NCI-H524 (cell line): ENCODE measurements at places on chromosomes 2 and 18.
A peak's percentile ranks its signal among the peaks of the same experiment; 100 is the strongest.

DNA sequence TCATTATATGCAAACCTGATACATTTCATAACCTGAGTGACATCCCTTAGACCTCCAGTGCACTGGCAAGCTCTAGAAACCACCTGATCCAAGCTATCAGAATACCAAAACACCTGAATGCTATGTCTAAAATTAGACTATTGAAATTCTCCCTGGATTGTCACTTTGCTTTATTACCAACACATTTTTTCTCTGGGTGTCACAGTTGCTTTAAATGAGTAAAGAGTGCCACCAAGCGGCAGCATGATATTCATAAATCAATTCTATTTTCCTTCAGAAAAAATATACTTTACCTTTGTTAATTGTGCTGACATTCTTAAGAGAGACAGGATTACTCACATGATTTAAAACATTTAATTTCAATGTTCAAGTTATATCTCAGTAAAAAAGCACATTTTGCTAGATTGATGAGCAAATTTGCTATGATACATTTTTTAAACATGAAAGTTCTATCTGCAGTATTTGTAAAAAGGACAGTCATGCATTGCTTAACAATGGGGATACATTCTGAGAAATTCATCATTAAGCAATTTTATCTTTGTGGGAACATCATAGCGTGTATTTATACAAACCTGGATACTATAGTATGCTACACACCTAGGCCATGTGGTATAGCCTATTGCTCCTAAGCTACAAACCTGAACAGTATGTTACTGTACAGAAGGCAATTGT, 338.4 kb upstream of the SLC39A10 start:
- DNase-seq: peak; percentile 8

- DNase-seq: no peak
These were observed 167.5 kb downstream of the ARL4C start for GRCh38 chr2:234329202-234329960.

- DNase-seq: no peak
These were observed 75.7 kb downstream of the ZAP70 start for GRCh38 chr2:97788986-97789644.

GRCh38 chr2:10022041-10022421, 21.3 kb upstream of the KLF11 start:
- no peak for DNase-seq

DNA sequence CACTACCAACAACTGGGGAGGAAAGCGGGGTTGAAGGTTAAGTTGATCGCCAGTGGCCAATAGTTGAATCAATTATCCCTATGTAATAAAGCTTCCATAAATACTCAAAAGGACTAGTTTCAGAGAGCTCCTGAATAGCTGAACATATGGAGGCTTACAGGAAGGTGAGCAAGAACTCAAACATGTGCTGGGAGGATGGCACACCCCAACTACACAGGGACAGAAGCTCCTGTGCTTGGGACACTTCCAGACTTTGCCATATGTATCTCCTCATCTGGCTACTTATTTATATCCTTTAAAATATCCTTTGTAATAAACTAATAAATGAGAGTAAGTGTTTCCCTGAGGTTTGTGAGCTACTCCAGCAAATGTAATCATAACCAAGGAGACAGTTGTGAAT, 115.7 kb downstream of the HNMT start:
- DNase-seq: peak; percentile 86
